ENCODE measurements at places on chromosomes 13 and 19. TPM values are rescaled to one million over a fixed set of nuclear protein-coding genes. Genes with fewer than 3 reads are reported as not detected.

ZNF625 gene
- not detected for total RNA-seq

DMPK gene
- total RNA-seq = 56.5 TPM

NKG7 gene
- total RNA-seq = not detected

B3GNT3 gene
- total RNA-seq = 4.6 TPM

ZNF155 gene
- total RNA-seq = 2.4 TPM

Measured in A549 treated with CORT108297 at 1 μM for 4 hours (cell line).